ENCODE measurements at places on chromosomes 2 and 18.

DNA sequence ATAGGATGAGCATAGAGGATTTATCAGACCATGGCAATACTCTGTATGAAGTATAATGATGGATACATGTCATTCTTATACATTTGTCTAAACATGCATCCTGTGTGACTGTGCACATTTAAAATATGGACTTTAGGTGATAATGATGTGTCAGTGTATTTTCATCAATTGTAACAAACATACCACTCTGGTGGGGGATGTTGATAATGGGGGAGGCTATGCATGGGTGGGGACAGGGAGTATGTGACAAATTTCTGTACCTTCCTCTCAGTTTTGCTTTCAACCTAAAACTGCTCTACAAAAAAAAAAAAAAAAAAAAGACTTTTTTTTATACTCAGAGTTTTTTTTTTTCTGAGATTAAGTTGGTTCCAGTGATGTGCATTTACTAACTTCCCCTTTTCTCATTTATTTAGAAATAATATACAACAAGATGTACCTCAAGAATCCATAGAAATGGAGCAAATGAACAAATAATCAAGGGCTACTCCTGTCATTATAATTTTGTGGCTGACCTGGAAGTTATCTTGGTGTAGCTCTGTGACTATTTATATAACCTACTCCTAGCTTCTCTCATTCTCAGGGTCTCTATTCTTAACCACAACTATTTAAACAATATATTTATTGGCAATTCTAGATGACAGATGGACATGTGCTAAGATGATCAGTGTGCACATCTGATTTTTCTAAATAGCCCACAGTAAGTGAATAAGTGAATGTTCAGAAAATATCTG lies 108.9 kb upstream of the ITGA4 start:
- DNase-seq = no peak

DNA sequence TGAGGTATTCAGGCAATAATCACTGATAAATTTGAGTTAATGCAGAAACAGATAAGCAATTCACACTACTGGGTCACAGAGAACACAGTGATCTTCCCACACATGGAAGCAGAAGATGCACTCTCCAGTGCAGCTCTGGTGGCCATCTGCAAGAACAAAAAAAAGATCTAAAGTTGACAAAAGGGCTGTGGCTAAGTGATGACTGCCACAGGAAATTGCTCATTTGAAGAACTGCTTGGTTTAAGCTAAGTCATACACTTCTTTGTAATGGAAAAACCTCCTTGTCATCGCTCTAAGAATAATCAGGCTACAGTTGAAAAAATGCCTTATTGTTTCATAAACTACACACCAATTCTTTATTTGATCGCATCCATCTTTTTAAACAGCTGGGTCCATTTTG lies 115.1 kb downstream of the DTNB start:
- peak; percentile 58 for DNase-seq

DNA sequence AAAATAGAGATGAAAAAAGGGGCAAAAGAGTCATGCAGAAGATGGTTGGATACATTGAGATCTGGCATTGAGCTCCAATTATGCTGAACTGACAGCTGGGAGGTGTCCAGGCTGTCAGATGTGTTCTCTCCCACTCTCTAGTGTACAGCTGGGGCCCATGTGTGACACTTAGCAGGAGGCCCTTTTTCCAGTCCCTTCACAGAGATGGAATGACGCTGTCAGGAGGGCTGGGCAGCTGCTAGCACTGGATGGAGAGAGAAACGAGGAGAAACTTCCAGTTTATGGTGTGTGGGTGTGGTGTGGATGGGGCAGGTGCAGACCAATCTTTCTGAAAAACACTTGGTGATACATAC lies 437.7 kb upstream of the HS6ST1 start:
- no peak for DNase-seq

DNA sequence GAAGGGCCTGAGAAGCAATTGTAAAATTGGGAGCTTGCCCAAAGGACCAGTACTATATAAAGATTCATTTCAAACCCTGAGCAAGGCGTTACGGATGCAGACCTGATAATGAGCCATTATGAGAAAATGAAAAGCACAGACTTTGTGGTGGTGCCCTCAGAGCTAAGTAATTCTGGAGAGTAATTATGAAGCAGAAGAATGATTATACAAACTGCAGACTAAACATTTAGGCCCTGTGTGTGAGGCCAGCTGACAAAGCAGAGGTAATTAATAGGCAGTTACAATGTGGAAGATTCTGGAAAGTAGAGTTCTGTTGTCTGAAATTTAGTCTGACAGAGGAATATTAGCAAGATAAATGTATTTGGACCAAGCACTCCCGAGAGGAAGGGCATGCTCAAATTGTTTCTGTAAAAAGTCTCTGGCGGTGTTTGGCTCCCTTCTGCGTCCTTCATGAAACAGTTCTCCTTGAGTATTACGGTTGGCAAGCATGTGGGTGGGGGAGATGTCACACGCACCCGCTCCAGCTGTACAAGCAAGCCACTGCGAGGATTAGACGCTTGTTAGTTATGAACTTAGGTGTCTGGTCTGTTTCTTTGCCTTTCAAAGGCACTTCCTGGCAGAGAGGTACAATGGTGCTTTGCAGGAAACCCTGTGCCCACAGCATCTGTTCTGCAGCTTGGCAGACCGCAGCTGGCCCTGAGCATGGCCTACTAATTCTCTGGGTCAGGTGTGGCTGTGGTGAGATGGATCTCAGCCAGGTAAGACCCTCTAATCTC lies 45.5 kb downstream of the CDC42EP3 start:
- no peak for DNase-seq

DNA sequence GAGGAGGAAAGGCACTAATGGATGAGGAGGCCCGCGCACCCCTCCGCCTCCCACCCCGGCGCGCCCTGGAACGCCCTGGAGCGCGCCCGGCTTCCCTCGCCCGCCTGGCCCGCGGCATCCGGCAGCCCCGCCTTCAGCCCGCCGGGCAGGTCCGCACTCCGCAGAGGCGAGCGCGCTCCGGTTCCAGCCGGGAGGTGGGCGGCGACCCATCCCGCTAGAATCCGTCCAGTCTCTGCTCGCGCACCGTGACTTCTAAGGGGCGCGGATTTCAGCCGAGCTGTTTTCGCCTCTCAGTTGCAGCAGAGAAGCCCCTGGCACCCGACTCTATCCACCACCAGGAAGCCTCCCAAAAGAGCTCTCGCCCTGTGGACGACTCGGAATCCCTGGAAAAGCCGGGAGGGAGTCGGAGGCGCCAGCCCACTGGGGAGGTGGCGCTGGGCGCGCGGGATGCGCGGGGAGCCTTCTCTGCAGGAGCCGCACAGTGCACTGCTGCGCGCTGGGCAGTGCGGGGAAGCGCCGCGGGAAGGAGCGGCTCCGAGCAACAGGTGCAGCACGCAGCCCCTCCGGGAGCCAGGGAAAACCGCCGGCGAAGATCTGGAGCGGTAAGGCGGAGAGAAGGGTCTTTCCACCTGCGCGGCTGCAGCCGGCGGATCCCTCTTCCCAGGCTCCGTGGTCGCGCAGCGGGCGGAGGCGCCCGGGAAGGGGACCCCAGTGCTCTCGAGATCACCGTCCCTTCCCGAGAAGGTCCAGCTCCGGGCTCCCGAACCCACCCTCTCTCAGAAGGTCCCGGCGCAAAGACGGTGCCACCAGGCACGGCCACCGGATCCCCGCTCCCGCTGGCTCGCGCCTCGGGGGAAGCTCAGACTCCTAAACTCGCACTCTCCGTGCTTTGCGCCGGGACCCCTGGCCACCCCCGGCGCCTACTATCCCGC lies at the start of gene GALR1:
Gene GALR1, plus strand, starts transcription at position 280 of the 932 bp plus-strand sequence. CDS start 701 bp downstream, outside the sequence.
- DNase-seq = no peak

GRCh38 chr2:168552450-168552856 lies 96.4 kb downstream of the CERS6 start:
- DNase-seq = no peak

DNA sequence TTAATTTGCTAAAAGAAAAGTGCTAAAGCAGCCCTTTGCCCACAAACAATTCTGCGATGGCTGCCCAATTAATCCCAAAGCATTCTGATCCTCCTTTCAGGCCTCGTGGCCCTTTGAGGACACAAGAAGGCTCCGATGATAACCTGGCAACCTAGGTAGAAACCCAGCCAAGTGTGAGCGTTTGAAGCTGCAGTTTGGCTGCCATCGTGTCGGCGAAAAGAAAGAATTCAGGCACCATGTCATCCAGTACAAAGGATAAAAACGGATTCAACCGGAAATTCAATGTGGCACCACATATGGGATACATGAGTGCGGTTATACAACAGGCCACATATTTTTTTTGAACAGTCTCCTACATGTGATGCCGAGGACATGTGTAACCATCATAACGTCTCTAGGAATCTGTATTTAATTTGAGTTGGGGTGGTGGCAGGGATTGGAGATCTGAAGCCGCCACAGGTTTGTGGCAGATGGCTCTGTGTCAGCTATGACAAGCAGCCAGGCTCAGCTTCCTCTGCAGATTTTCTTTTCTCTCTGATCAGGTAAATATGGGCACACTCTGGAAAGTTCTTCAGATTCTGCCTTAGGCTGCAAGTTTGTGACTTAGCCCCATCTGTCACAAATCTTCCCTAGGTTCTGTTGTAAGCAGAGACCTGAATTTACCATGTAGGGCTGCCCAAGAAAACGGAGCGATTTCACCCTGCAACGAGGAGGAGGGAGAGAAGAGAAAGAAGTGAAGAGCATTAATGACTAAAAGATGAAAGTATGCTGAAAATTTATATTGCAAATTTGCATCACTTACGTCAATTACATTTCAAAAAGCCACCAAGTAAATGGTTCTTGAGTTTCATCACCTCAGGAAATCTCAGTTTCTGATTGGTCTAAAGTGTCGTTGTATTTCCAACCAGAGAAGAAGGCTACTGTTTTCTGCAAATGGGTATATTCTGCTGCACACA lies 573.2 kb downstream of the ZEB2 start:
- DNase-seq = peak; percentile 66

DNA sequence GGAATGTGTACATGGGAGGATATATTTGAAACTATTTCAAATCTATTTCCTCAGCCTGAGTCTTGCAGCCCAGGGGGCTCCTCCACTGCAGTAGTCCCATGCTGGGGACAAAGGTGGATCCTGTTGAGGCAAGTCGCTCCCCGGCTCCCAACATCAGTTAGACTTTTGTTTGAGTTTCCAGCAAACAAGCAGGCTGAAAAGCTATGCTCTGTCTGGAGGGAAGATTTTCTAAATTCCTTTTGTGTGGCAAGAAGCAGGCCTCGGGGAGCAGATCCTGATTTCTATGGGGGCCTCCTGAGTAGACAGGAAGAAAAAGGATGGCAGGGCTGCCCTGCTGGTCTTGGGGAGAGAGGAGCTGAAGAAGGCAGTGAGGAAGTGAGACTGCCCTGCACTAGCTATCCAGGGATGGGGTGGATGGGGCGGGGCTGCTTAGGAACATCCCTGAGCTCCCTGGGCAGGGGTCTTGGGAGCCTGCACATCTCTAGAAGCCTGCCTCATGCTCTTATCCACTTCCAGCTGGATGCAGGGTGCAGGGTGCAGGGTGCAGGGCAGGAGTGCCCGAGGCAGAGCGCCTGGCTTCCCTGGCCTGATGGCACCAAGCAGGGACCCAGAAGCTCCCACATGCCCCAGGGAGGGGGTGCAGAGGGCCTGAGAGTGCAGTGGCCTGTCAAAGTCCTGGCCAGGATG lies 6.0 kb upstream of the CIB4 start:
- no peak for DNase-seq
